Esophagus muscularis mucosa (tissue), 4 donors: ENCODE measurements at places on chromosomes 6 and 20.

DNA sequence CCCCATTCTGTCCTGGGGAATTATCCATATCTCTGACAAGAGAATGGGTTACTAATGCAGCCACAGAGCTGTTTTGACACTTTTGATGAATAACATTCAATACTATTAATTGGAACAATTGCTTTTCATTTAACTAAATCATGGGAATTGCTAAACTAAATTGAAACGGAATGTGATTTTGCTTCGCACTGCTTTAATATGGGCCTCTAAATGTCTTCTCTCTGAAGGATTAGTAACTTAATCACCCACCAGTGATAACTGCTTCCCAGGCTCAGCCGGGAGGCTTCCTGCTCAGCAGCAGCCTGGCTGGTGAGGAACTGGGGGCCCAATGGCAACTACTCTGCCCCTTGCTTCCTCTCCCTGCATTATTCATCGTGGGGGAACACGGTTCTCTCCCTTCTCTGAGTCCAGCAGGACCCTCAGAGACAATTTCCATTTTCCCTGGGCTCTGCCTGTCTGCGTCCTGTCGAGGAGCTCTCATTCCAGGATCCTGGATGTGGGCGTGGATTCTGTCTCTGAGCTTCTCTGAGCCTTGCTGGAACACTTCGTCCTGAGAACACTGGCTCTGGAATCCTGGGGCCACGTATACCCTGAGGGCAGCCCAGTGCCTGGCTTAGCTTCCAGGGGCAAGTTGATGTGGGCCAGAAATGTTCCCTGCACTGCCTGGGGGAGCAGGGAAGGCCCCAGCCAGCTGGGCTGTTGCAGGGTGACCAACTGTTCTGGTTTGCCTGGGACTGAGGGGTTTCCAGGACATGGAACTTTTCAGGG is 308.9 kb downstream of the DHX35 start:
- no peak for DNase-seq

- DNase-seq: peak; percentile 55
These were observed 44.1 kb downstream of the BLTP3A start for GRCh38 chr6:34836008-34836407.

- no peak for DNase-seq
These were observed 13.4 kb downstream of the CCDC167 start for GRCh38 chr6:37486121-37486839.

DNA sequence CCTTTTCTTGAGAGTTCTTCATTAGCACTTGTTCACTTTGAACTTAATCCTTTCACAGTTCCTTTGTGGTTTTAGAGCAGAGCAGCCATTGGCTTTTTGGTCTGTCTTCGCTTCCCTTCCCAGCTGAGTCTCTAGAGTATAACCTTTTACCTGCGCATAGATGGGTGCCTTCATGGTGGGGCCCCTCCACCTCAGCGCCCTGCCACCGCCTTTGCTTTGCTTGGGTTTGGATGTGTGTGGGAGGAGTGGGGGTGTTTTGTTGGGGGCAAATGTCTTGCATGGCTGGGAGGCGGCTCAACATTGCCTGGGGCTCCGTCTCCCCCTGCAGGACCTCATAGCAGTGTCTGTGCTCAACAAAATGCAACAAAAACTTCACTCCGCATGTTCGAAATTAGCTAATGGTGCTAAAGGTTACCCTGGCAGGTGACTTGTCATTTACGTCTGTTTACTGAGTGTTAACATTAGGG is 11.9 kb downstream of the PYGB start:
- DNase-seq: no peak

DNA sequence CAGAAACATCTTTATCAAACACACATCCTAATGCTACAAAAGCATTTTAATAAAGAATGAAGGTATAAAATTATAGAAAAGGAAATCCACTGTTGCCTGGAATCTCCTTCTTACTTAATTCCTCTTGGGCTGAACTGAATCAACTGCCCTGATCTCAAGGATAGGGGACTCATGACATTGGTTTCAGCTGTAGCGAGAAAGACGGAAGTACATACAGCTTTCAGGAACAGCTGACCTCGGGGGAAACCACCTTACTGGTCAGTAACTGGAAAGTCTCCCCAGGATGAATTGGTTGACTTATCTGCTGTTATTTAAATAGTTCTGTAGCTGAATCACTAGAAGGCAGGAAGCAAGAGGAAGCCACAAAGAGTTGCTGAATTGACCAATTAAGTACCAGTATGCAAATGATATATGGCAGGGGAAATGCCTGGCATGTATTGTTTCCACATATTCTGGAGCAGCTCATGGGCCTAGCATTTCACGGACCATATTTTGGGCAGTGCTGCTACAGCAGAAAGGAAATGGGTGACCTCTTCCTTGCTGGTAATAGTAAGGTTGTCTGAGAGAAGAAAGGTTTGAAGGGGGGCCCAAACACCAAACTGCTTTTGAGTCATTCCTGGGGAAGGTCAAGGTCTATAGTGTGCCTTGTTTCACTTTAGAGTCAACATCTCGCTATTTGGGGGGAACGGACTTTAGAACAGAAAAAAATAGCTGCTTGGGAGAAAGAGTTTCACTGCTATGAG is 43.7 kb upstream of the MAP7 start:
- DNase-seq: no peak

- no peak for DNase-seq
These were observed 81.2 kb downstream of the NFATC2 start for GRCh38 chr20:51461306-51461705.

- DNase-seq: no peak
These were observed 79.6 kb upstream of the SASH1 start for GRCh38 chr6:148263010-148263409.

- no peak for DNase-seq
These were observed 4.5 kb downstream of the FLRT3 start for GRCh38 chr20:14332866-14333265.
